ENCODE measurements at places on chromosomes 2 and 18. TPM values are rescaled to one million over a fixed set of nuclear protein-coding genes. Genes with fewer than 3 reads are reported as not detected.

The UGT1A4 gene
- not detected for total RNA-seq

The ESCO1 gene
- 19.6 TPM for total RNA-seq

DNA sequence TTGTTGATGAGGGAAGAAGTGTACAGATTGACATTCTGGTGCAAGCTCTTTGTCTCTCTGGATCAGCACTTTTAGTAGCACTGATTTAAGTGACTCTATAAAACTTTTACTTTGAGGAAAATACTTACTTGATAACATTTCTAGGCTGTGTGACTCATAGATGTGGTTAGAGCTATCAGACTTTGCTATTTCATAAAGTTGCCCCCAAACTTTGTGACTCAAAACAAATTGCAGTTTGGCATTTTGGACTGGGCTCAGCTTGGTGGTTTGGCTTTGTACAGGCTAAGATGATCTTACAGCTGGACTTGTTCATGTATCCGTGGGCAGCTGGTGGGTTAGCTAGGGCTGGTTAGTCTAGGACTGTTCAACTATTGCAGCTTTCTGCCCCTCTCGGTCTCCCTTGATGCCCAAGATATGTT lies 42.1 kb upstream of the GLS start:
- DNase-seq, result no peak

DNA sequence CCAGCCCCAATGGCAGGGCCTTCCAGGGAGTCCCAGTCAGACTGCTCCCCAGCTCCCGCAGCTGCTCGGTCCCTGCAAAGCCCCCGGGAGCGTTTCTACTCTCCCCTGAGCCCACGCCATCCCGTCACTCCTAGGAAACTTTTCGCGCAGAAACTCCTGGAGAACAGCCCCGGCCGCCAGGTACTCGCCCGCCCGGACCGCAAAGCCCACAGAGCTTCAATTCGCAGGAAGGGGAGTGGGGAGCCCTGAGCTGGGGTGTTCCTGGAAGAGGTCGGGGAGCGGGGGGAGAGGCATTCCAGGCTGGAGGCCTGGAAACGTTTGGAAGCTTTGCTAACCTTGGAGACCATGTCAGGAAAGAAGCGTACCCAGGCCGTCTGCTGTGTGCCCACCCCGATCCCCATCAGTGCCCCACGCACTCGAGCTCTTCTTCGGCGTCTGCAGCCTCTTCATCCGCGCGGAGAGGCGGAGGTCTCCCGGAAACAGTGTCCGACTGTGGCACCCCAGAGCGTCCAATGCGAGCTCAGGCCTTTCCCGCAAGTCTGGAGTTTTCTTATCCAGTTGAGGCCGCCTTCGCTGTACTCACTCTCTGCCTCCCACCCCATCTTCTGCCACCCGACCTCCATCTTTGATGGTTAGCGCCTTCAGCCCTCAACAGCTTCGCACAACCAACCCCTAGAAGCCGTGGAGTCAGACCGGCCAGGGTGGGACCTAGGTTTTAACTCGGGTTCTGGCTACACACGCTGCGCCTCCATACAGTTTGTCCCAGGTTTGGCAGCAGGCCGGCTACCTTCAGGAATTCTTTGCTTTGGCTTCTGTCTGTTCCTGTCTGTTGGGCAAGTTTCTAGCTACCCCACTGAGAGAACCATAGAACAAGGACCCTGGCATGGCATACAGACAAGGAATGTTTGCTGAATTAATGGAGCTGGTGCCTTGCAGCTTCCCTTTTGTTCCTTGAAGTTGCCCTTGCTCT lies 3.7 kb downstream of the PCGF1 start:
- DNase-seq, result no peak

GRCh38 chr2:157853820-157854219 lies 22.3 kb downstream of the ACVR1 start:
- DNase-seq, result no peak
